ENCODE measurements at places on chromosomes 7 and 10.

DNA sequence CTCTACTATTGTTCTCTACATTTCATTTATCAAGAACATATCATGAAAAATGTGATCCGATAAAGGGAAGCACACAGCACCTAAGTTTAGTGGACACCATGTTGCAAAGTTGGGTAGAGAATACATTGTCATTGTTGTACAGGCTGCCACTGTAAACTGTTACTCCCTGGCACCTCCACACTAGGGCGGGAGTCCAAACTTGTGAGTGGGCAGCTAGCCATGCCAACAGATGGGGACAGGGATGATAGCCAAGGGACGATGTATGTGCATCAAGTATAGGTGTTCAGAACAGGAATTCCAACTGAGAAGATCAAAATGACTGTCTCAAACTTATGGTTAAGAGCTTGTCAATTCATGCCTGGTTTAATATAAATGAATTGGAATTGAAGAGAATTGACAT lies 31.1 kb upstream of the COMMD3 start:
- DNase-seq, result peak; percentile 36

DNA sequence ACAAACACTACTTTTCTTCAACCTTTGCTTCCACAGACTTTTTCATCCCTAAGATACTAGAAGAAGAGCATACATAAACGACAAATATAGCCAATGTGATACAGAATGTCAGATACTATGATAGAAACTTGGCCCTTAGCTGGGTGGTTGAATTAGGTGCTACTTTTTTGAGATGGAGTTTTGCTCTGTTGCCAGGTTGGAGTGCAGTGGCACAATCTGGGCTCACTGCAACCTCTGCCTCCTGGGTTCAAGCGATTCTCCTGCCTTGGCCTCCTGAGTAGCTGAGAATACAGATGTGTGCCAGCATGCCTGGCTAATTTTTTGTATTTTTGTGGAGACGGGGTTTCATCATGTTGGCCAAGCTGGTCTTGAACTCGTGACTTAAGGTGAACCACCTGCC lies 3.5 kb downstream of the PPIA start:
- no peak for DNase-seq

- DNase-seq, result no peak
These were observed 124.7 kb upstream of the MGMT start for GRCh38 chr10:129342385-129342784.

DNA sequence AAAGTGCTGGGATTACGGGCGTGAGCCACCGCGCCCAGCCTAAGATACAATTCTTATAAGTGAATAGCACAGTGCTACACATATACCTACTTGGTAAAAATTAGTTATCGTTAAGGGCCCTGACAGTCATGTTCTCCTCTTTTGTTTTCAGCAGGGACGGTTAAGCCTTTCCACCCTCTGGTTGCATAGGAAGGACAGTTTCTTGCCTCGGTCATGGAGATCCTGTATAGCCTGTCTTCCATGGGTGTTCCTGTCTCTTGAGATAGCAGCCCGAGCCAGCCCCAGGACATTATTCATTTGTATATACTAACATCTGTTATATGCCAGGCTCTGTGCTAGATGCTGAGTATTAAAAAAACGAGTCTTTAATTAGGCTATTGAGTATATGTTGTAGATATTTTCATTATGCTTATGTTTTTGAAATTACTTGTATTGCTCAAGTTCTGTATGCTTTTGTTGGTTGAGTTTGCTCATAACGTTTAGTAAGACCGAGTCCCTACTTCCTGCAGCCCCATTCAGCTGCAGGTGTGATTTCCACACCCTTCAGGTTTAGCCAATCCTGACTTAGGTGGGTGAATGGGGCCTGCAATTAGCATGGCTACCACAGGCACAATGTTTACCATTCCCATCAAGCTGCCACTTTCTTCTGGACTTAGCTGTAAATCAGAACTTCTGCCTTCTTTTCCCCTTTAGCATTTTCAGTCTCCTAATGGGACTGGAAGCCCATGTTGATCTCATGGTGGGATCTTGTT lies 24.8 kb downstream of the CCSER2 start:
- no peak for DNase-seq

GRCh38 chr7:30079880-30080279 lies 51.7 kb downstream of the PLEKHA8 start:
- no peak for DNase-seq

DNA sequence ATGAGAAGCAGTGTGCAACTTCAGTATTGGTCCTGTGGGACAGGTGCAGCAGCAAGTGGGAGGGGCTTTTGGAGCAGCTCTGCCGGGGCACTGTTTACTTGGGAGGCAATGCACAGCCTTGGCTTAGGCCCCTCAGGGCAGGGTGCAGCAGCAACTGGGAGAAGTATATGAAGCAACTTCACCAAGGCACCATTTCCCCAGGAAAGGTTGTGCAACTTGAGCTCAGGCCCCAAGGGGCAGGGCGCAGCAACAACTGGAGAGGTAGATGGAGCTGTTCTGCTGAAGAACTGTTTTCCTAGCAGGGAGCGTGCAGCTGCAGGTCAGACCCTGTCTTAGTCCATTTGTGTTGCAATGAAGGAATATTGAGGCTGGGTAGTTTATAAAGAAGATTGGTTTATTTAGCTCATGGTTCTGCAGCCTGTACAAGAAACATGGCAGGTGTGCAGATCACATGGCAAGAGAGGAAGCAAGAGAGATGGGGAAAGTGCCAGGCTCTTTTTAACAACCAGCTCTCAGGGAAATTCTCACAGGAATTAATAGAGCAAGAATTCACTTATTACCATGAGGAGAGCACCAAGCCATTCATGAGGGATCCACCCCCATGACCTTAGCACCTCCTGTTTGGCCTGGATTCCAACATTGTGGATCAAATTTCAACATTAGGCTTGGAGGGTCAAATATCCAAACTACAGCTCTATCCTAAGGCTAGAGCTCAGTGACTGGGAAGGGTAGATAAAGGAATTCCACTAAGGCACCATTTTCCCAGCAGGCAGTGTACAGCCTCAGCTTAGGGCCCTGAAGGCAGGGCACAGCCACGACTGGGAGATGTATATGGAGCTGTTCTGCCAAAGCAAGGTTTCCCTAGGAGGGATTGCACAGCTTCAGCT lies 10.9 kb downstream of the GPR141 start:
- no peak for DNase-seq

DNA sequence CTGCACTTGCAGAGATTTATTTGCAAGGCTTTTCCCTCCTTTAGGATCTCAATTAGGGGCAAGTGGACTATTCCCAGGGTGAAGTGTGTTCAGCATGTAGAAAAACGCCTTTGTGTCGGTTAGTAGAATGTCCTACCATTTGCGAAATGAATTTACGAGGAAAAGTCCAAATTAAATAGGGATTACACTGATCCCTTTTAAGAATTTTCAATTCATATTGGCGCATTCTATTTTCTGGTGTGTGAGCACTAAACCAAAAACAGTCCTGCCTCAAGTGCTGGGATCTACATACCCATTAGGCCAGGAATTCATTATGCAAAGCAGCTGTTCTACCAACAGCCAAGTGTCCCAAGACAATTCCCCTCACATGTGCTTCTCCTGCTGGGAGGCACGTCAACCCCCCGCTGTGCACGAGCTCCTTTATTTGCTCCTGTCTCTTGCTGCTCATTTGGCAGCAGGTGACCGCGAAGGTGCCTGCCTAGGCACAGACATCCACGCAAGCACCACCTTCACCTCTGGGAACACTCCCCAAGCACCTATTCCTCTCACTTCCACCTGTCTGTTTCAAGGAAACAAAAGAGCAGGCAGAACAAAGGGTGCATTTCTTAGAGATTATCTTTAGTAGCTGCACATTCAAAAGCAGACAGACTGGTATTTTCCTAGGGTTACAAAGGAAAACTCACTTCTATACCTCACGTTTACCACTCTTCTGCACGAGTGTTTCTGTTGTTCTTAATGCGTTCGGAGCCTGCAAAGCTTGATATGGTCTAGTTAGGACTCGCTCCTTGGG lies 134.6 kb upstream of the FGFR2 start:
- no peak for DNase-seq

DNA sequence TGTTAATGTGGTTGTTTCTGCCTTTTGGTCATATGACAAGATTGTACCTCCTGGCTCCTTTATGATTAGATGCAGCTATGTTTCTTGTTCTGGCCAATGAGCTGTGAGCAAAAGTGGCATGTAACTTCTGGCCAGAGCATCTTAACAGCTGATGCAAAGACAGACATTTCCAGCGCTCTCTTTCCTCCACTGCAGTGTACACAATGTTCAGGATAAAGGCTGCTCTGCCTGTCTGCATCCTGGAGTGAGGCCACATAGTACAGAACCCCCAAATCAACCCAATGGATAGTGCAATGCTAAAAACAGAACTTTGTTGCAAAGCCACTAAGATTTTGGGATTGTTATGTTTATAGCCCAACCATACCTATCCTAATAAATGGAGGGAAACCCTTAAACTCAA lies 17.9 kb downstream of the EPC1 start:
- DNase-seq, result no peak

GRCh38 chr7:79570903-79571302 lies 117.4 kb upstream of the MAGI2 start:
- DNase-seq, result no peak

DNA sequence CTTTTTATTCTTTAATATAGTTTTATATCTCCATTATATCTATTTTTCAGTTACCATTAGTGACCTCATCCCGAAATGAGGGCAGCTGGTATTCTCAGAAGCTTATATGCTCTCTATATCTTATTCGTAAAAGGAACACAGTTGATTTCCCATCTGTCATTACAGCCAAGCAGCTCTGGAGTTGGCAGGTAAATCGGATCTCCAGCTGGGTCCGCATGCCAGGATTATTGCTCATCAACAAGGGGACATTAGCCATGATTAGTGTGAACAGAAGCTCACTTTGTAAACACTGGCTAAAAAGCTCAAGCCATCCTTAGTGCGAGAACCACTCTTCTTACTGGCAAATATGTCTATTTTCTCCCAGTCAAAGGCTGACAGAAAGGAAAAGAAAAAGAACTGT lies 180.3 kb downstream of the NPSR1 start:
- DNase-seq, result peak; percentile 98

DNA sequence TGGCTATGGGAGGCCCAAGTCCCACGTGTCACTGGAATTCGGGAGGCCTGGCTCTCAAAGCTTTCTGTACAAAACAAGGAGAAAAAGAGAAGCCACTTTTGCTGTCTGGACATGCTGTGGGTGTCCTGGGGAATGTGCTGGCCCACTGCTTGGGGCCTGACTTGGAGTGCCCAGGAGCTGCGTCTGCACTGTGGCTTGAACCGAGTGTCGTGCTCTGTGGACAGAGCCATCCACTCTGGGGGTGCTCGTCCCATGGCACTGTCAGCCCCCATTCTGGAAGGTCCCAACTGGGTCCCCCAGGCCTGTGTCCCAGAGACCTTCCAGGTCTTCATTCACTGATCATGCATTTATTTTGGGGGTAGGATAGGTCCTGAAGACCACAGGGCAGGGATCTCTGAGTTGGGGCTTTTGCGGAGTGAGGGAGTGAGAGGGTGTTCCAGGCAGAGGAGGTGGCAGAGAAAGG lies 138.0 kb downstream of the LHPP start:
- DNase-seq, result no peak

GRCh38 chr10:33982995-33983394 lies 648.5 kb upstream of the NRP1 start:
- DNase-seq, result no peak

- DNase-seq, result no peak
These were observed 33.5 kb downstream of the SH2B2 start for GRCh38 chr7:102320181-102320580.

DNA sequence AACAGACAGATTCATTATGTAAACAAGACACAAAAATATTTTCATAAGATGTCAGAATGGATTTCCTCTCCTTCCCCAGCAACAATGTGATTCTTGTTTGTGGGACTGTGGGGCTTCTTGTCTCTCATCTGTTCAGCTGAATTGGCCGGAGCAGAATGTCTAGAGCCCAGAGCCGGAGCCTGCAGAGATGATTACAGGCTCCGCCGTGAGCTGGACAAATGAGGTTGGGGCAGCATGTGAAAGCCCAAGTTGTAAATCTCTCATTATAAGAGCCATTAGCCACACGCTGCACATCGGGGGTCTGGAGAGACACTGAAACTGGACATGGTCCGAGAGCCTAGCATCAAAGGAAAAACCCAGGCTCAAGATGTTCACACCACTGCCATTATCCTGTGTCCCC lies 137.0 kb upstream of the ADAM12 start:
- DNase-seq, result no peak

DNA sequence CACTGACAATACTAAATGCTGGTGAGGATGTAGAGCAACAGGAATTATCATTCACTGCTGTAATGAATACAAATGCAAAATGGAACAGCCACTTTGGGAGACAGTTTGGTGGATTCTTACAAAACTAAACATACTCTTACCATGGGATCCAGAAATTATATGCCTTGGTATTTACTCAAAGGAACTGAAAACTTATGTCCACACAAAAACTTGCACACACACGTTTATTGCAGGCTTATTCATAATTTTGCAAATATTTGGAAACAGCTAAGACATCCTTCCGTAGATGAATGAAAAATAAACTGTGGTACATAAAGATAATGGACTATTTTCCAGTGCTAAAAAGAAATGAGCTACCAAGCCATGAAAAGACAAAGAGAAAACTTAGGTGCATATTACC lies 69.6 kb downstream of the SEM1 start:
- no peak for DNase-seq

- DNase-seq, result no peak
These were observed 101.1 kb upstream of the SAMD8 start for GRCh38 chr10:75010373-75010772.

DNA sequence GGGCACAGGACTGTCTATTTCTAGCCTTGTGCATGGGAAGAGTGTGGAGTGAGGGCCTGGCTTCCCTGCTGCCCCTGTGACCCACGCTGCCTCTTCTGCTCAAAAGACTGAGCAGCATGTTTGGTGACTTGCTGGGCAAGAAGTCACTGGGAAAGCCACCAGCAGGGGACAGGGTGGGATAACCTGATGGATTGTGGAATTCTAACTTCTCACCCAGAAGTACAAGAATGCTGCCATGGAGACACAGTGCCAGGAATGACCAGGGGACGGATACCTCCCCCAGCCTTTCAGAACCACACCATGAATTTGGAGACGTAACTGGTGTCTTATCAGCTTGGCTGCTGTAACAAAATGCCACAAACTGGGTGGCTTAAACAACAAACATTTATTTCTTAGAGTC lies 28.4 kb downstream of the GALNTL5 start:
- no peak for DNase-seq

- DNase-seq, result no peak
These were observed 9.5 kb upstream of the IDI2 start for GRCh38 chr10:1035201-1035600.

- DNase-seq, result no peak
These were observed 60.3 kb upstream of the RAB11FIP2 start for GRCh38 chr10:118107040-118107439.

DNA sequence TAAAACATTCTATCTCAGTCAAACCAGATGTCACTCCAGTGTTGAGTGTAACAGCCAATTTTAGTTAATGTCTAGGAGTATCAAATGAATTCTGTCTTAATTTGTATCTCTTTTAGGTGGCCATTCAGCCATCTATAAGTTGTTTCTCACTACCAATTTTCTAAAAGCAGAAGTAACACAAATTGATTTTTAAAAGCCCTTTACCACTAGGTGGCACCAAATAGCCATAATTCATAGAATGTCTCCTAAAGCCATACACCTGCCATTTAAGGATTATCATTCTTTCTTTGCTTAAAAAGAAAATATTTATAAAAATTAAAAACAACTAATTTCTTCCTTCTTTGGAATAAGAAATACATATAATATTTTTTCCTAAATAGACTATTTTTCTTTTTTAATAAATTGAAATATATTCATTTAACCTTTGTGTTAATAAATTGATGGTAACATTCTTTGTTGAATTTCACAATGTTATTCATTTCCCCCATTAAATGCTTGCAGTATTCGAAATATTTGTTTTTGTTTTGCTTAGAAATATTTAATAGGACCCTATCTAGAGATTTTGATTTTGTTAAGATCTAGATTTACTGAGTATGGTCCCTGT lies 107.8 kb upstream of the PPP1R3A start:
- peak; percentile 34 for DNase-seq

GRCh38 chr7:38102507-38102906 lies 75.5 kb upstream of the STARD3NL start:
- DNase-seq, result no peak

Measured in NCI-H446 treated with DMSO at 0.1 percent for 48 hours (cell line).